ENCODE measurements at places on chromosomes 3 and 15. TPM values are rescaled to one million over a fixed set of nuclear protein-coding genes. Genes with fewer than 3 reads are reported as not detected.

DNA sequence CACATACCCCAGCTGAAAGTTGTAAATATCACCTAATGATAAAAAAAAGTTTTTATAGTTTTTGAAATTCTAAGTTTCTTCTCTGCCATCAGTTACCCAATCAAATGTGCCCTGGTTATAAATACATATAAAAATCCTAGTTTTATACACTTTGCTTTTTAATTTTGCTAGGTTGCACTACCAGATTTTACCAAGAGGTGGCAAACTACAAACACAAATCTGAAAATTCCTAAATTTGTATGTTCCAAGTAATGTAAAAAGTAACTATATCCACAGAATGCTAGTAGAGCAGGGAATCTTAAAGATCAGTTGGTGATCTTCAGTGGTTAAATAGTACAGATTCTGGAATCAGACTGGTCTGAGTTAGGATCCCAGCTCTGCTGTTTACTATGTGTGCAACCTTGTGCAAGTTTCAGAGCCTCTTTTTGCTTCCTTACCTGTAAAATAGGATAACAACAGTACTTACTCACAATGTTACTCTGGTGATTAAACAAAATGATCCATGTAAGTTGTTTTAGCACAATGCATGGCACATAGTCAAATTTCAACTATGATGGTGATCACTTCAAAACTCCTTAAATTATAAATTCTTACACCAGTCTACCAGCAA is 11.0 kb downstream of the TRPM7 start:
- DNase-seq = no peak

DNA sequence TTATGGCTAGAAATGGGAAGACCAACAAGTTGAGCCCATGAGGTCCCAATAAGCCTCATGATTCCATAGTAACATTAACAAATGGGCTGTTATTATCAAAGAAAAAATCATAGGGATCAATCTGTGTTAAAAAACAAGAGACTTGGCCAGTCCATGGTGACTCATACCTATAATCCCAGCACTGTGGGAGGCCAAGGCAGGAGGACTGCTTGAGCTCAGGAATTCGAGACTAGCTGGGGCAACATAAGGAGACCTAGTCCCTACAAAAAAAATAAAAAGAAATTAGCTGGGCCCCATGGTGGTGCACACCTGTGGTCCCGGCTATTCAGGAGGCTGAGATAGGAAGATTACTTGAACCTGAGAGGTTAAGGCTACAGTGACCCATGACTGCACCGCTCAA is 124.8 kb downstream of the DMXL2 start:
- no peak for DNase-seq

- no peak for DNase-seq
Observed at GRCh38 chr3:2090095-2090911, 8.4 kb upstream of the CNTN4 start.

NDN gene
- 34.8 TPM for total RNA-seq

Data from left cardiac atrium (tissue), 4 donors.